ENCODE measurements at places on chromosomes 5 and 9.

DNA sequence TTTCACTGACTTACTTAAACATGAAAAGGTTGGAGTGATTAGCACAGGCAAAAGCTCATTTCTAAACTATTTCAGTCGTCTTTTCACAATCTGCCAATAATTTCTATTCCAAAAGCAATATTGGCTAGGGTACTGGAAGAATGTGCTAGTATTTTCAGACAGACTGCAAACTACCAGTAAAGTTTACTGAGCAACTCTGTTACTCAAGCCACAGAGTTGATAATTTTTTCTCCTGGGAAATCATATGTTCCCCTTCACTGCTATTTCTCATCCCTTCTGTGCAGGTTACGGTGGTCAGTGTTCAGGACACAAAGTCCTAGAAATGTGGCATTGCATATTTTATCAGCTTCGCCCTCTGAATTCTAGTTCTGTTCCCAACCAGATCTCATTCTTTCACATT is 343.3 kb upstream of the TNC start:
- no peak for DNase-seq

DNA sequence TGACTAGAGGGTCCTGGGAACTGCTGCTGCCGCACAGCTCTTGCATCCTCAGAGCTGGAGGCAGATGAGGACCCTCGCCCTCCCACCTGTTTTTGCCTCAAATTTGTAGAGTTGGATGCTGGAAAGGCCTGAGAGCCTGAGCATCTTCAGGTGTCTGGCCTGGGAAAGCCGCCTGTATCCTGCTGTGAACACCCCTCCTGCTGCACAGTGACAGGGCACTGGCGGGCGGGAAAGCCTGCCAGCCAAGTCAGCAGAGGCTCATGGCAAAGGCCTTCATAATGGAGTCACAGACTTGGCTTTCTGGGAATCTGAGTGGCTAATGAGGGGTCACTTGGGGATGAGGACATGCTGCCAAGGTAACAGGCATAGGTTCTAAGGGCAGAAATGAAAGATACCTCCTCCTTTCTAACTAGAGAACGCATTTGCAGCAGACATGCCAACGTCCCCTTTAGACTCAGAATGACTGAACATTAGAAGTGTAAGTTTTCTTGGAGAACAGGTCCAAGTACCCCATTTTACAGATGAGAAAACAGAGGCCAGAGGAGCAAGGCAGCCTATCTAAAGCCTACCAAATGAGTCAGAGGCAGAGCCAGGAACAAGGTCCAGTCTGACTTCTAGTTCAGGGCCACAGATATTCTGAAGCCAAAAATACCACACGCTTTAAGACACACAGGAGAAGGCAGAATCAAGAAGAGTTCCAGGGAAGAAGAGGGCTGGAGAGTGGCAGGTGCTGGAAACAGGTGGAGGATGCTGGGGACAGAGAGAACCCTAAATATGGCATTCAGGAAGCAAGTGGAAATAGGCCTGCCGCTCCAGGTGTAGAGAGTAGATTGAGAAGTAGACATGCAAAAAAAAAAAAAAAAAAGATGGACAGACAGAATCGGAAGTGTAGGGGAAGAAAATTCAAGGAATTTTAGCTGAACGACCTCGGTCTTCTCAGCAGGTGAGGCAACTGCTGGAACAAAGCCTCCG is 44.1 kb downstream of the EPB41L4B start:
- no peak for DNase-seq

DNA sequence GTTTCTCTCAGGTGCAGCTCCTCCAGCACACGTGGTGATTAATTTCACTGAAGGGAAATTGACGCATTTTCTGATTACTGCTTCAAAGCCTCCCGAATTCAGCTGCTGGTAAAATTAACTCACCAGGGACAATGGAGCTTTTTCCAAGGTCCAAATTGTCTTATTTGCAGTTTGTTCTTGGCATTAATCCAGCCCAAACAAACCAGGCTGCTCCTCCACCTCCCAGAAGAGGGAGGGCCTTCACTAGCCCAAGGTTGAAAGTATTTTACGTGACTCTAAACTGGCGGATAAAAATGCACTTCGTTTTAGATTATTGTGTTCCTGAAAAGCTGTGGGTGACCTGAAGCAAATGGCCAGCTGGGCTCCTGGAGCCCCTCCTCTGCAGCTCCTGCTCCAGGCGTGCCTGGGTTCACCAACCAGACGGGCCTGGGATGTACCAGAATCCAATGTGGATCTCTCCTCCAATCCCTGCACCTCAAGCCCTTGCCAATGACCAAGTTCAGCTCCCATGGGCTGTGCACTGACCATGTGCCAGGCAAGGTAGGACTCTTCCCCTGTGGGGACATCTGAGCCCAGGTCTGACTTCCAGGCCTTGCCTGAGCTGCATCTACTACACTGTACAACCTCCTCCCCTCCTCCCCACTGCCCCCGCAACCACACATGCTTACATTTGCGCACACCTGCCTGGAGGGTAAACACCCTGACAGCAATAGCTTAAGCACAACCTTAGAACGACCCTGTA is 193.4 kb downstream of the CDK5RAP2 start:
- no peak for DNase-seq

DNA sequence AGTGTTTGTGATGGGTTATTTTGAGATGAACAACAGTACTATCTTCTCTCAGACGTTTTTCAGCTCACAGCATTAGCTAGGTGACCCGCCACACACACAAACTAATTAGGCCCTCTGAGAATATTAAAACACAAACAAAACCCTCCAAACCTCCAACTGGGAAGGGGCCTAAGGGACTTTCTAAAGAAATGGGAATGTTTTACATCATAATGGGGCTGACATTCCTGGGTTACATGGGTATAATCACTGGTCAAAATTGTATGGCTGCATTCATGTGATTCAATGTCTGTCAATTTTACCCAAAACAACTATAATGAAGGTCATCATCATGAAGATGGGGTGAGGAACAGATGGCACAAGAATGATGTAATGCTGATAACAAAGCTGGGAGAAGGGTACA is 59.6 kb downstream of the SPTLC1 start:
- no peak for DNase-seq

GRCh38 chr9:126956917-126957686 is 42.5 kb downstream of the RALGPS1 start:
- no peak for DNase-seq

DNA sequence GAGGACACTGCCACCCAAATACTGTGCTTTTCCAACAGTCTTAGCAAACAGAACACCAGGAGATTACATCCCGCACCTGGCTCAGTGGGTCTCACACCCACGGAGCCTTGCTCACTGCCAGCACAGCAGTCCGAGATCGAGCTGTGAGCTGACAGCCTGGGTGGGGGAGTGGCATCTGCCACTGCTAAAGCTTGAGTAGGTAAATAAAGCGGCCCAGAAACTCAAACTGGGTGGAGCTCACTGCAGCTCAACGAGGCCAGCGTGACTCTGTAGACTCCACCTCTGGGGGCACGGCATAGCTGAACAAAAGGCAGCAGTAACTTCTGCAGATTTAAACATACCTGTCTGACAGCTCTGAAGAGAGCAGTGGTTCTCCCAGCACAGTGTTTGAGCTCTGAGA is 28.8 kb downstream of the EPB41L4A start:
- DNase-seq, result no peak

DNA sequence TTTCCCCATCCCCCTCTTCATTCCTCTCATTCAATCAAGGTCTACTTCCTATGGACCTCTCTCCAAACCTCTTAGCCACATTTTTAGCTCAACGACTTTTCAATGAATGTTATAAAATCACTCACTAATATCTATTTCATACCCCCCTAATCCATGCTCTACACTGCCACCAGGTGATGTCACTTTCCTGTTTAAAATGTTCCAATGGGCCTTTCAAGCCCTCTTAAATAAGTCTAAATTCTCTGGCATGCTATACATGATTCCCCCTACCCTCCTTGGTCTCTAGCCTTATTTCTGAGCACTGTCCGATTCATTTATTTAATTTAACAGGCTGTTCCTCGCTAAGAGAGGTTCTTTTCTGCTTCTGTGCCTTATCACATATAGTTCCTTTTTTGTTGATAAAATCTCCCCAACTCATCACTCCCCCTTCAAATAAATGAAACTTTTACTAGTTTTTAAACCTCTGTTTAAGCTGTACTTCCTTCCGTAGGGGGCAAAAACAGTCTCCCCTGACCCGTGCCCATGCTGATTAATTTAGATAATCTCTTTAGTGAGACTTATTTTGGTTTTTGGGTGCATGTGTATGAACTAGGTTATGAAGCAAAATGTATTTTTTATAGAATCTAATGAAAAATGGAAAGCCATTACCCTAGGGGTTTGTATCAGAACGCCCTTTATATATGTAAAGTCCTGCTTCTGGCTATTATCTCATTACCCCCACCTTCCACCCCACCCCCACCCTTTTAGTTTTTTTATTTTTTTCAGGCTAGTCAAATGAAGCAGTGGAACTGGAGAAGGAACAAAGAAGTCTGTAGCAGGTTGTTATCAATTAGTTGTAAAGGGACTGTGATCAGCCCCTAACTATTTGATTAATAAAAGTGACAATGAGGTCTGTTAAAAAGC is 9.0 kb downstream of the ABHD17B start:
- DNase-seq, result no peak

GRCh38 chr5:150851039-150851438 is 4.7 kb downstream of the IRGM start:
- DNase-seq, result no peak

DNA sequence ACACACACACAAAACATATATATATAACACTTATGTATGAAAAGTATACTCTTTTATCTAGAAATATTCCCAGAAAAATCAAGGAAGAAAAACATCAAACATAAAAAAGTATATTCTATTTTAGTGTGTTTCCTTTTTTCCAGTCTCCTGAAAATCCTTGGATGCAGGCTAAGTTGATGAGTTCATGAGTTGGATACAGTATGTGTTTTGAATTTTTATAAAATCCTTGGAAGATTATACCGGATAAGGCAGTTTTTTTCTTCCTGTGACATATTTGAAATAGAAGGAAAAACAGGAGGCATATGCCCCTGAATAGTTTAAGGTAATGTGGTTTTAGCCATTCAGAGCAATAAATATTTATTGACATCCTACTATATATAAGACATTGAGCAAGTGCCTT is 203.6 kb downstream of the SNX18 start:
- DNase-seq, result no peak

- no peak for DNase-seq
Observed at GRCh38 chr5:113124265-113124664, 147.7 kb downstream of the DCP2 start.

GRCh38 chr5:99061299-99061698 is 132.5 kb upstream of the CHD1 start:
- DNase-seq, result no peak

- no peak for DNase-seq
Observed at GRCh38 chr5:17277907-17278306, 60.5 kb downstream of the BASP1 start.

DNA sequence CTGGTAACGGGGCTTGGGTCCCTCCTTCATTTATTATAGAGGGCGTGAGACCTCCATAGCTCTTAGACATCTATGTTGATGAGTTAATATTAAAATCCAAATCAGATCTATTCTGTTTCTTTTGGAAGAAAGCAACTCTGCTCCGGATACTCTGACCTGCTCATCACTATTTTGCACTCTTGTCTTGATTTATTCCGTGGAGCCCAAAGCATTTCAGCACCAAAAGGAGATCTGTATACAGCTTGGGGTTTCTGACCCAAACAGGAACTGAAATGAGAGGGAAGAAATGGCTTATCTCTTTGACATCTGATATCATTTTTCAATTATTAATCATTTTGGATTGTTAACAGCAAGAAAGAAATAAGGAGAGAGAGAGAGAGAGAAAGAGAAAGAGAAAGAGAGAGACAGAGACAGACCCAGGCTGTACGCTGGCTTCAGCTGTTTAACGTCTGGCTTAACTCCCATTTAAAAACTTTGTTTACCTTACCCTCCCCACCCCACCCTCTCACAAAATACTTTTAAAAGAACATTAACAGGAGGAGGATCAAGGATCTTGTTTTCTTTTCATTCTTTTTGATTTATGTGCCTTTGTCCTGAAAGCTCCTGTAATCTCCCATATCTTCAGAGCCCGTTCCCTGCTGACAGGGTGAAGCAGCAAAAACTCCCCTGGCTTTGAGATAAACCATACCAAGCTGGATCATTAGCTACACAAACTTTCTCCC is 231.4 kb upstream of the TUT7 start:
- no peak for DNase-seq

DNA sequence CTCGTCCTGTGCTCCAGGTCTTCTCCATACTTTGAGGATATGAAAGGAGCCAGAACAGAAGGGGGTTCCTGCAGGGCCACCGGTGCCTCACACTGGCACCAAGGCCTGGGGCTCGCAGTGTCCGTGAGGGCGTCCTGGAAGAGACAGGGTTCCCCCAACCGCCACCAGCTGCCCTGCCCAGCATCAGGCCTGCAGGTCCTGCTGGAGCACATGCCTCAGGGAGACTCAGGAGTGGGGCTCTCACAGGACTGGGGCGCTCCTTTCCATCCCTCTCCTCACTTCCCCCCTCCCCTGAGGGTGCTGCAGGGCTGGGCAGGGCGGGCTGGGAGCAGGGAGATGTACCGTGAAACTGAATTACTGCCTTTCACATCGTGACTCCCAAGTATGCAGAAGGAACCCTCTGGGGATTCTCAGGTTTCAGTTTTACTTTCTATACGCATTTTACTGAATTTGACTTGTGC is 31.7 kb downstream of the CEP72 start:
- DNase-seq, result no peak

DNA sequence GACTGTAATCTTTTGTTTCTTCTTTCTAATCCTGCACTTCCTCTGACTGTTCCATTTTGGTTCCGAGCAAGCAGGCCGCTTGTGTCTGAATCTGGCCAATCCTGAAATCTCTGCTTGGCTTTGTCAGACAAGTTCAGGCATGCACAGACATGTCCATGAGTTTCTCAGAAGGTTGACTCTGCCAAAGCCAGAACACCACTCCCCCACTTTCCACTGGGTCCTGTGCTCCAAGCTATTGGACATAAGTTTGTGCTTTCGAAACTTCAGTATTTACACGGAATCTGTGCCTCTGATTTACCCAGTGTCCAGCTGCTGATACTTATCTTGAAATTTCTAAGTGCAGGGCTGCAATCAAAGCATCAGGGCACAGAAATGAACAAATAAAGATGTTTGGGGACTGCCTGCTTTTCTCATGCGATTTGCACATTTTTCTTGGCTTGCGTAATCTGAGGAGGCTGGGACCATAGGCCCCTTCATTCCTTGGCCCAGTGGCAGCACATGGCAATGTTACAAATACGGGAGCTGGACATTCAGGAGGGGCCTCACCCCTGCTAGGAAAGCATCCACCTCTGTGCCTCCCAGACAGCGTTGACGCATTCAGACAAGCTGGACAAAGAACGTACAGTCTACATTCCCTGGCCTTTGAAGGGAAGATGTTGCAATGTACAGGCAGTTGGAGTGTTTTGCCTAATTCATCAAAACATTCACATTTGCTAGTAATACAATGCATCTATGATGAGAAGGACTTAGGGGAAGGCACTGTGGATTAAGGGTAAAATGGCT is 209.2 kb upstream of the PAPPA start:
- no peak for DNase-seq

All from CD4-positive, alpha-beta T cell treated with Interleukin-15 for 4 hours (primary cell).